ENCODE measurements at places on chromosomes 1 and 21.

DNA sequence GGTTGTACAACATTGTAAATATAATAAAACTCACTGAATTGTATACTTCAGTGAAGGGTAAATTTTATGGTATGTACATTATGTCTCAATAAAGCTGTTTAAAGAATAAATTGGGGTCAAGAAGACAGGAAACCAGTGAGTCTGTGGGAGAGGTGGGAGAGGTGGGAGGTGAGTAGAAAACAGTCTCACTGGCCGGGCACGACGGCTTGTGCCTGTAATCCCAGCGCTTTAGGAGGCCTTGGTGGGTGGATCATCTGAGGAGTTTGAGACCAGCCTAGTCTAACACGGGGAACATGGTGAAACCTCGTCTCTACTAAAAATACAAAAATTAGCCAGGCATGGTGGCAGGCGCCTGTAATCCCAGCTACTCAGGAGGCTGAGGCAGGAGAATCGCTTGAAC, 4.2 kb downstream of the MTMR11 start:
- no peak for DNase-seq

- DNase-seq: no peak
Measured at GRCh38 chr1:38827318-38827717, 32.3 kb downstream of the RRAGC start.

DNA sequence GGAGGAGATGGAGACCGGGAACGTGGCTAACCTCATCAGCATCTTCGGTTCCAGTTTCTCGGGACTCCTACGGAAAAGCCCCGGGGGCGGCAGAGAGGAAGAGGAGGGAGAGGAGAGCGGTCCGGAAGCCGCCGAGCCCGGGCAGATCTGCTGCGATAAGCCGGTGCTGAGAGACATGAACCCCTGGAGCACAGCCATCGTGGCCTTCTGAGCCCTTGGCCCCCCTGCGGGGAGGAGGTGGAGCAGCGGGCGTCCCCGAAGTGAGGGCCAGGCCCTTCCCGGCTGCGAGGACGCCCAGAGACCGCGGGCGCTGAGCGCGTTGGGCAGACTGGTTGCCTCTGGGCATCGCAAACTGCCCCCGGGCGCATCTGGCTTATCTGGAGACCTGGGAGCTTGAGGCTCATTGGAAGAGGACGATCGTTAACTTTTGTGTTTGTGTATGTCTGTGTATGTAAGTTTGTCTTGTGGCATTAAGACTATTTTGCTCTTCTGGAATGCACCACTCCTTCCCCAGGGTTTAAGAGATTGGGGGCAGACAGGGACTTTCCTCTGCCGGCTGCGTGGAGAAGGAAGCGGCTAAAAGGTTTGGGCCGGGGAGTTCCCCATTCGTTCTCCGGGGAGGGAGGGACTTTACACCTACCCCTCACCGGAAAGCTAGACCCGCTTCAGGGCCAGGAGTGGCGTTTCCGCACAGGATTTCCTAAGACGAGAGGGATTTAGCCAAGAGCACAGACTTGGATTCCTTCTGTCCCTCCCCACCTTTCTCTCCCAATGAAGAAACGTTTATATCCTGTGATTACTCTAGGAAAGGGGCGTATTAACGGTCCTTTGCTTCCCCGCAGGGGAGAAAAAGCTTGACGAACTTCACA, 1.4 kb downstream of the IER5 start:
- peak; percentile 82 for DNase-seq

DNA sequence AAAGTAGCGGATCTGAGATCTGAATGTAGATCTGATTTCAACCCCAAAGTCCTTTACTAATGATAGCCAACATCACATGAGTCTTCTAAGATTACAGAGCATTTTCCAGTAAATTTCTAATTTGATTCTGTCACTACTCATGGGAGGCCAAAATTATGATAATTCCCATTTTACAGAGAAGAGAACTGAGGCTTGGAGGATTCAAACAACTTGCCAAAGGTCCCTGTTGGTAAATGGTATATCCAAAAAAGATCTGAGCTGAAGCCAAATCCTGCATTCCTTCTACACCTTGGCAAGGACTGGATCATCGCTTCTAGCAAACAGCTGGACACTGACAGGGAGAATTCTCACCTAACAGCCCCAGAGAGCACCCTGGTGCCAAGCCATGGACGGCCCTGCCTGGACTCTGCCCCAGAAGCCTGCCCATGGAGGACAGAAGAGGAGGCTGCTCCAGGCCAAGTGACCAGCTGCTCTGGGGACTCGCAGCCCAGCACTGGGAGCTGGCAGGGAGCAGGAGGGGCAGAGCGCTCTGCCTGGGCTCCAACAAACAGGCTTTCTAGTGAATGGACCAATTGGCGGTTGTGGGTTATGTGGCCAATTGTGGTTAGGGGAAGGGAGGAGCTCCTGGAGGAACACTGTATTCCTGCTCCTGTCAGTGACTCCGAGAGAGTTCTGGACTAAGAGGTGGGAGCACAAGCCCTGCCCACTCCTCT, 6.4 kb upstream of the CSF1 start:
- DNase-seq: no peak

DNA sequence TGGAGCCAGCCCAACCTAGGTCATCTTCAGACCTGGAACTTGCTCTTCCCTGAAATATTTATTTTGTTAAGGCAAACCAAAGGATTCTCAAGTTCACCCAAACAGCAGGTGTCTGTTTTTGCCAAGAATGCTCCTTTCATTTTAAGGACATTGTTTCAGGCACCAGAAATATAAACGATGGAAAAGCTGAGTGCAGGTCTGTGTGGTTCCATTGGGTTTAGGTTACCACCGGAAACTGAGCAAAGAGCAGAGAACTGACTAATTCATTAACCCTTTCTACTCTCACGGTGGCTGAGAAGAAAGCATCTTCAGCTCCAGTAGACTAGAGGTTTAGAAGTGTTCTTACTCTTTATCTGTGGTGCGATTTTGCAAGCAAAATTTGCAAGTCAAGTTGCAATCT, 38.0 kb upstream of the ZC3H11B start:
- DNase-seq: no peak

DNA sequence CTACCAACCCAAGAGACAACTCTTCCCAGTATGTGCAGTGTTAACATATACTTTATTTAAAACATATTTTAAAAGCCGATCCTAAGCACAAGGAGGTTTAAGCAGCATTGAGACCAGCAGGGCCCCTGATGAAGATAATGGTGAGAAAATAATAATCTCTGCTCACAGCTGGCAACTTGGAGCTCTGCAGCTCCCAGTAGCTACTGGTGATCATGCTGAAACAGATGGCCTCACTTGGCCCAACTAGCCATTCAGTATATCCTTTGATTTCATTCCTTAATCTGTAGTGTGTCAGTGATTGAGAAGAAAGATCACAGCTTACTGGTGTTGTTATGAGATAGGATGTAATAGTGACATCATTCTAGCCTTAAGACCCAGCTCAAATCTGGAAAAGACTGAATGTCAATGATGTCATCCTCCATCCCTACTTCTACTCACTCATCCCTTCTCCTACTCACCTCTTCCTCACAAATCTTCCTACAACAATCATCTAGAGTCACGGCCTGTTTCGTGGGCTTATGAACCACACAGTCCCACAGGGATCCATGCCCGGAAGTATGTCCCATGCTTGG, 817.9 kb downstream of the PLA2G4A start:
- no peak for DNase-seq

DNA sequence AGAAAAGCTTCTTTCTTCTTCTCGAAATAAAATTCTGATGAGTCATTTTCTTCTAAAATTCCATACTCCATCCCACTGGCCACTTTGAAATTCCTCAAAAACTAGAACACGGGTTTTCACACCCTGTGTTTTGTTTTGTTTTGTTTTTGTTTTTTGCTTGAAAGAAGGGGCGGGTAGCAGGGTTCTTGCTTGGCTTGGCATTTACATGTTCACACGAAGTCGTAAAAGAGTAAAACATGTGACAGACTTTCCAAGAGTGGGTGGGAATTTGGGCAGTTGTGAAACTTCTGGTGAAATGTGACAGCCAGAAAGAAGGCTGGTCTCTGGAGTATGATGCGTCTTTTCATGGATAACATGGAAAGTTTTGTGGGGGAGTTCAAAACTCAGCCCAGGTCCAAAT, 47.1 kb upstream of the FMN2 start:
- DNase-seq: no peak

DNA sequence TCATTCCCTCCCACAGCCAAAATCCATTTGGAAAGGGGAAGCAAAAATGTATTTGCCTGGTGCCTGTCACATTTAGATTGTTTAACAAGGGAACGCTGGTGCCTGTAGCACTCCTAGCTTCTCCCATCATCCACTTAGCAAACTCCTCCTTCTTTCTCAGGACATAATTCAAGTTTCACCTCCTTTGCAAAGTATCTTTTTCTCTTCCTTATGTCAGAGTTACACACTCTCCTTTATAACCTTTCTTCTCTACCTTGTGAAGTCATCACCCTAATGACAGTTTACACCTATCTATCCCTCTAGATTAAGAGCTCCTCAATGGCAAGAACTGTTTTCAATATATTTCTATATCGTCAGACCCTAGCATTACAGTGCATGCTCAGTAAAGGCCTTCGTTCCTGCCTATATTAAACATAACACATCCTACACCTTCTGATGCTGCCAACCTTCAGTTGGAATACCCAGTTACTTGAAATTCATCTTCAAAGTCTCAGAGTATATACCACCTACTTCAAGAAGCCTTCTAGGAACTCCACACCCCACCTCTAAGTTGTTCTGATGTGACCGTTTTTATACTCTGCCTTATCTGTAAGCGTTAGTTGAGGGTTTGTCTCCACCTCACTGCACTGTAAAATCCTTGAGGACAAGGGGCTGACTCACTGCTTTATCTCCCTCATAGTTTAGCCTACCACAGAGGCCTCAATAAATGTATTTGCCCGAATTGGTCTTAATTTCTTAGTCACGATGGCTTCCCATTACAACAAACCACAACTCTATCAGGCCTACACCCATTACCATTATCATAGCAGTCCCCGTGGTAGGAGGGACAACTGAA, 1.0 kb upstream of the EPS15 start:
- no peak for DNase-seq

DNA sequence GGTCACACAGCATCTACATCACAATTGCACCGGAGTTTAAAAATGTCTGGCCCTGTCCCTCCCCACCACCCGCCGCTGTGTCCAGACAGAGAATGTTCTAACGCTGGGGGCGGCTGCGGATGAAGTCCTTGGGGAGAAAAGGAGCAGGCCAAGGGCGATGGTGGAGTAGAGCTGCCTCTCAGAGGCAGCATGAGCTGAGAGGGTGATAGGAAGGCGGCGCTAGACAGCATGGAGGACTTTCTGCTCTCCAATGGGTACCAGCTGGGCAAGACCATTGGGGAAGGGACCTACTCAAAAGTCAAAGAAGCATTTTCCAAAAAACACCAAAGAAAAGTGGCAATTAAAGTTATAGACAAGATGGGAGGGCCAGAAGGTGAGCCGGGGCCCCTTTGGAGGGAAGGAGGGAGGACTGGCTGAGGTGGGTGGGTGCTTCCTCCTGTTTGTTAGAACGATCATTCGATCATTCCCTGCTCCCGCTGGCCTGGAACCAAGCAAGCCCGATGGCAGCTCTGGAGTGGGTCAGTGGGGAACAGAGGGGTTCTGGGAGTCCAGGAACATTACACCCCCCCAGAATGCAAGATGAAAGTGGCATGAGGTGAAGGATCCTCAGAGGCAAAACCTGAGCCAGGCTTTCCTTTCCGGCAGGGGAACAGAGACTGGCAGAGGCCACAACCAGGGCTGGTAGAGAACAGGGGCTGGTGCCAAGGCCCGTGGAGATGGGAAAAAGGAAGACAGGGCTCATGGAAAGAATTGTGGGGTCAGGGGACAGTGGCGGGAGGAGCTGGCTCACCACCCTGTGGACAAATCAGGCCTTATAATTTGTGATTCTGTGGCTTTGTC, at the start of the genes FAM229A and TSSK3:
TSS of gene FAM229A (minus strand) at position 12 of the 840 bp plus-strand sequence. CDS start 394 bp downstream, outside the sequence.
TSS of gene TSSK3 (plus strand) at position 66 of the 840 bp plus-strand sequence. CDS start at position 229, 163 bp downstream.
- DNase-seq: no peak
